Endothelial cell (in vitro differentiated cells): ENCODE measurements at places on chromosomes 7 and 10. TPM values are rescaled to one million over a fixed set of nuclear protein-coding genes. Genes with fewer than 3 reads are reported as not detected.

DNA sequence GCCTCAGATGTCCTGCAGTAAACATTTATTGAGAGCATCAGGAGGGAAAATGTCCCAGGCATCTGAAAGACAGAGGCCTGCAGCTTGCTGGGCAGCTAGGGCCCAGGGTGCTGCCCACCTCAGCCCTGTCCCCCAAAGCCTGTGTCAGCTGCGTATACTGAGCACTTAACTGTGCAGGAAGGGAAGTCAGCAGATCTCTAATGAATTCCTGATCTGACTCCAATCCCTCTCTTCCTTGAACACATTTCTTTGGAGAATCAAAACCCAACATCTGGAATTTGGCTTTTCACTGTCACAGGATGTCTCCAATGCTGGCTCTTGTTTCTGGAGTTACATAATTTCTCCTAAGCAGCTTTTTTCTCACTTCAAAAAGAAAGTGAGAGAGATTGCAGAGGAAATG, 364.7 kb upstream of the NFE2L3 start:
- H3K27me3 ChIP-seq: no peaks in the 10 kb centered on the region
- H3K4me1 ChIP-seq: peaks cover 7% of the 10 kb centered on the region
- no peak overlapping the region for H3K4me3 ChIP-seq
- no peak overlapping the region for H3K27ac ChIP-seq
- H3K36me3 ChIP-seq: no peaks in the 10 kb centered on the region
- no peak for DNase-seq

DNA sequence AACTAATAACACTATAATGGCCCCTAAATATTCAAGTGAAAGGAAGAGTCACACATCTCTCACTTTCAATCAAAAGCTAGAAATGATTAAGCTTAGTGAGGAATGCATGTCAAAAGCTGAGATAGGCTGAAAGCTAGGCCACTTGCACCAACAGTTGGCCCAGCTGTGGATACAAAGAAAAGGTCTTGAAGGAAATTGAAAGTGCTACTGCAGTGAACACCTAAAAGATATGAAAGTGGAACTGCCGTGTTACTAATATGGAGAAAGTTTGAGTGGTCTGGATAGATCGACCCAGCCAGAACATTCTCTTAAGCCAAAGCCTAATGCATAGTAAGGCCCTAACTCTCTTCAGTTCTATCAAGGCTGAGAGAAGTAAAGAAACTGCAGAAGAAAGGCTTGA, 12.1 kb upstream of the SNX13 start:
- peaks cover 2% of the 10 kb centered on the region for H3K4me1 ChIP-seq
- DNase-seq: no peak
- H3K36me3 ChIP-seq: no peaks in the 10 kb centered on the region
- H3K27ac ChIP-seq: no peak overlapping the region
- no peak overlapping the region for H3K4me3 ChIP-seq

- H3K27me3 ChIP-seq: peaks cover 4% of the 10 kb centered on the region
- peaks cover 3% of the 10 kb centered on the region for H3K4me1 ChIP-seq
- DNase-seq: no peak
- no peak overlapping the region for H3K27ac ChIP-seq
Observed at GRCh38 chr10:34080485-34081346, 734.4 kb downstream of the PARD3 start.

- H3K4me1 ChIP-seq: peaks cover 6% of the 10 kb centered on the region
- H3K36me3 ChIP-seq: no peaks in the 10 kb centered on the region
- DNase-seq: no peak
- H3K27ac ChIP-seq: no peak overlapping the region
- no peaks in the 10 kb centered on the region for H3K27me3 ChIP-seq
Observed at GRCh38 chr7:11910253-11910652, 78.3 kb upstream of the THSD7A start.

DNA sequence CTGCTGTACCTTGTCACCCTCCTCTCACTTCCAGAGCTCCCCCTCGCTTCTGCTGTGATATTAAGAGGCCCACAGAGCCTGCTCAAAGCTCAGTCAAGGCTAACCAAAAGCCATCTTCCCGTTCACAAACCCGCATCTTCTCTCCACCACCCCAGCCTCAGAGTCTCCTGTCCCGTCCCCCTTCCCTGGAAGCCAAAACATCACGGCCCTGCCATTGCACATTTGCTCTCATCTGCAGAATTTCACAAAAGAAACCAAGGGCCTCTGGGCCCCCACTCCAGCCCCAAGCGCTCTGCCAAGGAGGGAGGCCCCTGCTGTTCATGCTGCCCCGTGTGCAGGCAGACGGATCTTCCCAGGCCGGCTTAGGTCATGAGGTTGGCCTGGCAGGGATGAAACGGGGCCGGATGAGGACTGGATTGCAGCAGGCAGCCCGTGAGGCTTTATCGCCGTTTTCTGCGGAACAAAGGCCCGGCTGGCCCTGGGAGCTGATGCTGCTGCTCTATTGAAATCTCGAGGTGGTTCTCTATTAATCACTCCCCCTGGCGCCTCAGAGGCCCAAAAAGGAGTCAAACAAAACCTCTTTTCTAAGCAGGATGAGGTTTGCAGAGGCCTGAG, 31.6 kb upstream of the FOXK1 start:
- no peaks in the 10 kb centered on the region for H3K4me1 ChIP-seq
- no peaks in the 10 kb centered on the region for H3K36me3 ChIP-seq
- no peak overlapping the region for H3K27ac ChIP-seq
- no peak overlapping the region for H3K4me3 ChIP-seq

DNA sequence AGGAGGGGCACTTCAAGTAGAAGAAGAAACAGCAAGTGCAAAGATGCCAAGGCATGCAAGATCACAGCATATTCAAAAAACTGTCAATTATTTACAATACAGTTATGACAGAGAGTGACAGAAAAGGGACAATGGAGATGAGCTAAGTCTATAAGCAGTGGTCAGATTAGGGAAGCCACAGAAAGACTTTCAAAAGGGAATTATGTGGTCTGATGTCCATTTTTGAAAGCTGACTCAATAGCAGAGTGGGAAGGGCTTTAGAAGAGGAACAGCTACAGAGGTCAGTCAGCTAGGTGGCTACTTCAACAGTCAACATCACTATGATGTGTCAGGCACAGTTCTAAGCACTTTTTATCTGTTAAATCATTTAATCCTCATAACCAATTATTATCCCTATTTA, 45.2 kb upstream of the SPOCK2 start:
- no peak overlapping the region for H3K4me3 ChIP-seq
- peaks cover 14% of the 10 kb centered on the region for H3K4me1 ChIP-seq
- H3K36me3 ChIP-seq: peaks cover 8% of the 10 kb centered on the region

The ANKRD61 gene
- total RNA-seq: not detected

The GSTO2 gene
- total RNA-seq: 5.9 TPM
